Cardiac fibroblast (primary cell): ENCODE measurements at places on chromosomes 7 and 10.

DNA sequence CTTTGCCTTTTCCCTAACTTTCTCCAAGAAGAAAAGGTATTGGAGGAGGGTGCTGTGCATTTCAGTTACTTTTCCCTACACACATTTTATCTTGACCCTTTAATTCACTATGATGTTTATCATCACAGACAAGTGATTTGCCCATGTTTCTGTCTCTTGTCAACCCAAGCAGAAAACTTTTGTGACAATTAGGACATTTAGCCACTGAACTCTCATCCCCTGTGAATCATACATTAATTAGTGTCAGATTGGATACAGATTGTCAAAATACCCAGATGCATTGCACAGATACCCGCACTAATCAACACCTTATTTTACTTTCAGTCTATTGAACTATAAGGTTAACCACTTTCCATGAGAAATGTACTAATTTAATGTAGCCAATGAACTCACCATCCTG, 912.9 kb downstream of the SORCS1 start:
- DNase-seq, result no peak

DNA sequence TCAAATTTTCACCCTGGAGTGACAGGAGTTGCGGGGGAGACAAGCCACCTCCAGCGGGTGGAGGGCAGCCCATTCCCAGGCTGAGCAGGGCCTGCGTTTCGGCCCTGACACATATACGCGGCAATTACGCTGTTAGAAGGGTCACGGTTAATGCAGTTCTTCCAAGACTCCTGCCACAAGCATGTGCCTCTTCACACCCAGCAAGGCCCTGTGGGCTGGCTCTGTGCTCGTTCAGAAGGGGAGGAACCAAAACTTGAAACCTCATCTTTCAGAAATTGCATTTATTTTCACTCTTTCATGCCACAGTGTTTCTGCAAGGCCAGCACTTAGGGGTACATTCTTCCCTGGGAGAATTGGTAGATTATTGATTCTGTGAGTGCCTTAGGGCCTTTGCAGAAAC, 24.7 kb downstream of the LRMDA start:
- DNase-seq, result no peak

GRCh38 chr7:108455998-108456677, at the start of gene NRCAM:
Gene NRCAM (minus strand): TSS chr7:108456436. CDS start chr7:108240064, 216,372 bp downstream.
- DNase-seq, result peak; percentile 70

DNA sequence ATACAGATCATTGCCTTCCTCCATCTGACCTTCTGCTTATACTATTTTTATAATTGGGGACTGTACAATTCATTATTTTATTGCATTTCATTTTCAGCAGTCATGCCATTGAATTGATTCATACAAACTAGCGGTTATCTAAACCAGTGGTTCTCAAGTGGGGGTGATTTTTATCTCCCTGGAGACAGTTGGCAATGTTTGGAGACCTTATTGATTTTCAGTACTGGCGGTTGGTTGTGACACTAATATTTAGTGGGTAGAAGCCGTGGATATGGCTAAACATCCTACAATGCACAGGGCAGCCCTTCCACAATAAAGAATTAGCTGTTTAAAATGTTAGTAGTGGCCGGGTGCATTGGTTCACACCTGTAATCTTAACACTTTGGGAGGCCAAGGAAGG, 765.9 kb downstream of the LRMDA start:
- DNase-seq, result no peak

DNA sequence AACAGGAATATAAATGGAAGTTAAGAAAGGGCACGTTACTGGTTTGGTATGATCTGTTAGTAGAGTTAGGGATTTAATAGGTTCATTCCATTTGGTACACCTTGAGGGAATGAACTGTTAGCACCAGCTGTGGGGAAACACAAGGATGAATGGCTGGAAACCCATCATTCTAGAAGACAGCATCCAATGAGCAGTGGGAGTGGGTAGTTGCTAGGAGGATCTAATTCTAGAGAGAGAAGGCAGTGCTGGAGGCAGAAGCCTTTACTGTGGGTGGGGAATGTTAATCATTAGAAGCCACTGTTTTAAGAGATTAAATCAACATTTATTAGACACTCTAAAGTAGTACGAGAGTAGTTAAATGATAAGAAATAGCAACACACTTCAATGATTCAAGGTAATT, 15.5 kb upstream of the GPR15LG start:
- DNase-seq, result no peak

DNA sequence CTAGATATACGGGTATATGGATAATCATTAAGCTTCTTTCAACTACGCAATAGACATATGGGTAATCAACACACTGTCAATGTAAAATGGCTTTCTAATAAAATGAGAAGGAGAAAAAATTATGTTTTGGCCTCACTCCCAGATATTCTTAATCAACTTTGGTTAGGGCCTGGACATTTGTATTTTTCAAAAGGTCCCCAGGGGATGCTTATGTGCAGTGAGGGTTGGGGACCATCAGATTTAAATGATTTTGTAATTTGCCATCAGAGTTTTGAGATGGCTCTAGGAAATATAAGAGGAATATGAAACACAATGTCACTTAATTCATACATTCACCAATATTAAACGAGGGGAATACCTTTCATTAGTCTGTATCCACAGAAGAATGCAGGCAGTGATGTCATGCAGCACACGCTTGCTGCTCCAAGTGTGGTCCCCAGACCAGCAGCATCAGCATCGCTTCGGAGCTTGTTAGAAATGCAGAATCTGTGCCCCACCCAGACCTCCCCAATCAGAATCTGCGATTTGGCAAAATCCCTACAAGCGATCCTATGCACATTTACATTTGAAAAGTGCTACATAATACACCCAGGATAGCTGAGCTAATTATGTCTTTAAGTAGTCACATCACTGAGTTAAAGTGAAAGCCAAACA, 75.1 kb downstream of the INHBA start:
- no peak for DNase-seq

- DNase-seq, result no peak
Measured at GRCh38 chr10:101923256-101923655, 79.7 kb upstream of the KCNIP2 start.

DNA sequence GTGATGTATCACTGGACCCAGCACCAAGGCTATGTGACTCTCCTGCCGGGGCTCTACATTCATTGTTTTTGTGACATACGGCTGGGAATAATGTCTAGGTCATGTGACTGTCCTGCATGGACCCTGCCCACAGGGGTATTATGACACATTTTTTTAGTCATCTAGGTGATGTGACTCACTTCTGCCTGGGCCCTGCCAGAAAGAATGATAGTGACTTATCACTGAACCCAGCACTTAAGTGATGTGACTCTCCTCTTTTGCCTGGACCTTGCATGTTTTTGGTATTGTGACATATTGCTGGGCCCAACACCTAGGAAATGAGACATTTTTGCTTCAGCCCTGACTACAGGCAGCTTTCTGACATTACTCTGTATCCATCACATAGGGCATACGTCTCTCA, 51.1 kb upstream of the ZNF107 start:
- DNase-seq, result no peak

- DNase-seq, result peak; percentile 56
Measured at GRCh38 chr7:28626624-28627262, 214.4 kb downstream of the CREB5 start.

GRCh38 chr7:104967088-104967487, 46.9 kb upstream of the KMT2E start:
- DNase-seq, result peak; percentile 54

DNA sequence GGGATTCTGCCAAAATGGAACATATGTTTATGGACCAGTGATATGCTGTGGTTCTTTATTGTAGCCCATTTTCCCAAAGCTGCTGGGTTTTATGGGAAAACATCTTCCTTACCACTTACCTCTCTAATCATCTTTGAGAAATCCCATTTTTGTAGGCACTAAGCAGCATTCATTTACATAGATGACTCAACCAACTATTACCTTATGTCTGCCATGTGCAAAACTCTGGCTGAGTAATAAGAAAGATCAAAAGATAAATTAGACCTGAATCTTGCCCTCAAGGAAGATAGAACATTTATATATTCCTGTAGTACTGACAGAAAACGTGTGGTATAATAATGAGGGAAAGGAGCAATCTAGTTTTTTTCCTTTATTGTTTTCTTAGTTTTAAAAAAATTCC, 24.3 kb downstream of the CBLL1 start:
- DNase-seq, result no peak
